ENCODE measurements at places on chromosomes 5 and 9.

- no peak for DNase-seq
Measured at GRCh38 chr5:58983526-58984452, 400.9 kb downstream of the RAB3C start.

DNA sequence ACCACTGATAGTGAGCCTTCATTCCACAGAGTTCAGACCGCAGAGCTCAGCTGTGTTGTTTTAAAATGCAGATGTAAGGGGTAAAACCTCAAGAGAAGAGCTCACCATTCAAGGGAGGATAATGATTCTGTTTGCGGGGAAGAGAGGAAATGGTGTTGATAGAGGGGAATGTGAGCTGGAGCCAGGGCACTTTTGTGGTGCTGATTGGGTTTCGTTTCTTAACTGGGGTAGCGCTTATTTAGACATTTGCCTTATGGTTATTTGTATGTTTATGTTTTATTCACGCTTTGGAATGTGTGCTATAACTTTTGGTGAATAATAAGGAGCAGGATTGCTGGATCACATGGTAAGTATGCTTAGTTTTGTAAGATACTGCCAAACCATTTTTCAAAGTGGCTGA, 42.5 kb downstream of the STXBP1 start:
- DNase-seq = no peak

GRCh38 chr9:118595719-118596305, 773.4 kb downstream of the BRINP1 start:
- DNase-seq = no peak

DNA sequence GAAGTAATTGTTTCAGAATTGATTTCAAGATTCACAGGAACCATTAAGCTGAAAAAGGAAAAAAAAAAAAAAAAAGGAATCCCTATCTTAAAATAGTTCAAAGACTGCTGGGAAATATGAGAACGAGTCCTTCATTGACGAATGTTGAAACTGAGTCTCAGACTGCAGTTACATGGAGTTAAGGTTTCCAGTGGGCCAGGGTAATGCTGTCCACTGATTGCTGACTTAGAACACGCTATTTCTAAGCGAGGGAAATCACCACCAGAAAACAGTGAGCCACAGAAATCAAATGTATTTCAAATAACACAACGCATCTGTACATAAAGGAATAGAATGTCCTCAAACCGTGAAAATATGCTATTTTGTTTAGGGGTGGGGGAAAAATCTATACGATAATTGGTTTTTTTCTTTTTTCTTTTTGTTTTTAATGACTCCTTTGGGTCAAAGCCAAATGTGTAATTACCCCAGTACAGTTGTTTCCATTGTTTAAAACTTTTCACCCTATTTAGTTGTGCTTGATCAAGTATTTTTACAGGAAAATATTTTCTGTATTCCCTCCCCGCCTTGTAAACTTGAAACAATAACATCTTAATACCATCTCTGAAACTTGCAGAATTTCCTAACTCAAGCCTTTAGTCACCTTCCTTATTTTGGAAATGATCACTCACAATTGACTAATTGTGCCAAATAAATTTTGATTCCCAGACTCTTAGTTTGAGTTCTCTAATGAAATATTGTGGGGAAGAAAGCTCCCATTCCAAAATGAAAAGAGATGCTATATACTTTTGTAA, 208.3 kb downstream of the MCTP1 start:
- DNase-seq = no peak

DNA sequence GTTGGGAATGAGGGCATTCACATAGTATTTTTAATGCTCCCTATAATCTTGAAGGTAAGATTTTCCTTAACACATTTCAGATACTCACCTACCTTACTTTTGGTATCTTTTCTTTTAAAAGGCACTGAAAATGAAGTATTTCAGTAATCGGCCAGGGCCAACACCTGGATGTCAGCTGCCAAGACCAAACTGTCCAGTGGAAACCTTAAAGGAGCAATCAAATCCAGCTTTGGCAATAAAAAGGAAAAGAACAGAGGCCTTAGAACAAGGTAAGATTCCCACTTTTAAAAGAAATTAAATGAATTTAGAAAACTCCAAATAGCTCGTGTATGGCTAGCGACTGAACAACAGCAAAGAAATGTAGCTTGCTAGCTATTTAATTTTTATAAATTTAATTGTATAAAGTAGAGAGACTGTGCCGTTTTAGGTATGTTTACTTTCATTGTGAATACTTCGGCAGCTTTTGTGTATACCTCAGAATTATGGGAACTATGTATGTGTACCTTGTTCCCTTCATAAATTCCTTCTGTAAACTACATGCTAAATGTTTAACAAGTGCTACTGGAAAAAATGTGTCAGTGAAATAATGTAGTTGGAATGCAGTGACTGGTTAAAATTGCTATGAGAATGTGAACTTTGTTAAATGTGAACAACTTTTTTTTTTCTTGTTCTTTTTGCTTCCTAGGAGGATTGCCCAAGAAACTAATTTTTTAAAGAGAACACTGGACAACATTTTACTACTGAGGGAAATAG, 41.9 kb downstream of the CDK7 start:
- DNase-seq = no peak

- no peak for DNase-seq
Measured at GRCh38 chr9:8287501-8287900, 487.9 kb upstream of the DMAC1 start.

DNA sequence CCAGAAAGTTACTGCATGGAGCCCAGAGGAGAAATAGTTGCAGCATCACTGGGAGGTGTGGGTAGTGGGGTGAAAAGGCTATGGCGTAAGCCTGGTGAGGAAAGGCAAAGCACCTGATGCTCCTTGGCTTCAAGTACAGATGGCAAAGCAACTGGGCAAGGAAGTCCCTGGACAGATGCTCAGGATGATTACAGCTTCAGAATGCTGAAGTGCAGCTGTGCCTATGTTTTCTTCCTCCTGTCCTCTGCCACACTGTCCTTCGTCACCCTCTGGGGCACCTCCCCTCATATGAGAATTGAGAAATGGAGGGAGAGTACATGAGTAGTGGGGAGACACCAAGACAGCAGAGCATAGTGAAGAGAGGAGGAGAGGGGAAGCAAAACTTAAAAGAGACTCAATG, 328.0 kb downstream of the PDE4D start:
- no peak for DNase-seq

- no peak for DNase-seq
Measured at GRCh38 chr5:171445644-171446516, 26.4 kb downstream of the FGF18 start.

DNA sequence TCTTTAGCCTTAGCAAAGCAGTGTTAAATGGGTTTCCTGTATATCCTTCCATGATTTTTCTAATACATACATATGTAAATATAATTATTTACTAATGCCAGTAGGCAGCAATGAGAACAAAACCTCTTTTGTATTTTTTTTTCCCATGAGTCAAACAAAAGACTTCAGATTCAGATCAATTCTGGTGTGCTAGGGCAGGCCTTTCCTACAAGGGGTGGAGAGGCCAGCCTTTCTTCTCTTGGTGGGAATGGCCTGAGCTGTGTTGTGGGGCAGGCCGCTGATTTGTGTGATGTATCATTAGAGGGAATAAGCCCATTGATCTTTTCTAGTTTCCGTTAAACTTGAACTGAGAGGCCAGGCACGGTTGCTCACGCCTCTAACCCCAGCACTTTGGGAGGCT, 115.5 kb upstream of the DMRT1 start:
- DNase-seq = no peak

GRCh38 chr5:56317923-56318561, 84.9 kb upstream of the ANKRD55 start:
- DNase-seq = no peak

DNA sequence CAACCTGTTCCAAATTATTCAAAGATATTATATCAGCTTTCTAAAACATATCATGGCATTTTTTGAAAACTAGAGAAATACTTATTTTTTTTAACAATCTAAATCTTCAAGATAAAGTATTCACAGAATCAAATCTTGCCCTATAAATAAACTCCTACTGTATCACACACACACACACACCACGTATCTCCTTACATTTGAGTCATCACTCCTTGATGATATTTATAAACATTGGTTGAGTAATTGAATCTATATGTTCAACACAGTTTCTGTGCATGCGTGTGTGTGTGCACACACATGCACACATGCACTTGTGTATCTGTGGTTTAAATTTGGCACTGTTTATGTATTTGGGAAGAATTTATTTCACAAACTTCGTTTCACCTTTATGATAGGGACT, 1716.4 kb downstream of the EFNA5 start:
- DNase-seq = no peak

DNA sequence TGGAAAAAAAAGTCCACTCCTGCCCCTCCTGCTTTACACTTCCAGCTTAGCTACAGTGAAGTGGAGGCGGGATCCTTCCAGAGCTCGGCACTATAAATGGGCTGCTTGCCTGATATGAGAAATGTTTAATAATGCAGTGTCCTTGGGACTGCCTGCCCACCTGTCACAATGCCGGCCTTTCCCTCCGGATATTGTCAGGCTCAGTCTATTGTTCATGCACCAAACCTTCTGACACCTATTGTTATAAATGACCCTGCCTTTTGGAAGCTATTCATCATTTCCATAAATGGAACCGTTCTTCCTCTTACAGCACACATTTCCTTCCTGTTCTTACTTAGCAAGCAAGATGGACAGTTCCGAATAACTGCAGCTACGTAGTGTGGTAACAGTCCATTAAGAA, 146.3 kb downstream of the DMAC1 start:
- DNase-seq = no peak

DNA sequence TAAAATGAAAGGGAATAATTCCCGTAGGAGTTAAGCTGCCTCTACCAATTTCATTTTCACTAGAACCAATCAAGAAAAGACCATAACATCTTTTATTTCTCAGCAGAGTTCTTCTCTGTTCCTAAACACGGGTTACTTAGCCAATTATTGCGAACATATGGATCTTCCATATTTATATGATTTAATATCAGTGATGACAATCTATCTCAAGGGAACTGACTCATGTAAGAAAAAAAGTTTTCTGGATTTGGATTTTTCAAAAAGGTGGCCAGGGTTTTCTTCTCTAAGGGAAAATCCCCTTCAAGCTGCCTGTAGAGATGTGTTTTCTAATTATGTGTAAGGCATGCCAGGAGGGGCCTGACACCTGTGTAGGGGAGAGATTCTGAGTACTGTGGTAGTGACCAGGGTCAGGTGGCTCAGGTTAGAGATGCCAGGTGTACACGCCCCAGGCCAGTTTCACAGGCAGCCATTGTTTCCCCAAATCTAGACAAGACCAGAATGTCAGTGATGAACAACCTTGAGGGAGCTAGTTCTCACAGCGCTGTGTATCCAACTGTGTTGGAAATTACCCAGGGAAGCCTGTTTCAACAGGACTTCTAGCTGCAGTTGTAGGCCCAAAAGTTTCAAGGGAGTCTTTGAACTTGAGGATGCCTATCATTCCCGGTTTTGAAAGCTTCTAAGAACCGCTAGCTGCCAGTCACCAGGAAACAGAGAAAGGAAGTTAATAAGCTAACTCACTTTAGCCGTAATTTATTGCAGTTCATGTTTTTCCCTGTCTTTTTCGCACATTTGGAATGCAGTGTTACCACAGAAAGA, 572.5 kb upstream of the RGMB start:
- no peak for DNase-seq
